ENCODE measurements at places on chromosomes 1 and 21.

DNA sequence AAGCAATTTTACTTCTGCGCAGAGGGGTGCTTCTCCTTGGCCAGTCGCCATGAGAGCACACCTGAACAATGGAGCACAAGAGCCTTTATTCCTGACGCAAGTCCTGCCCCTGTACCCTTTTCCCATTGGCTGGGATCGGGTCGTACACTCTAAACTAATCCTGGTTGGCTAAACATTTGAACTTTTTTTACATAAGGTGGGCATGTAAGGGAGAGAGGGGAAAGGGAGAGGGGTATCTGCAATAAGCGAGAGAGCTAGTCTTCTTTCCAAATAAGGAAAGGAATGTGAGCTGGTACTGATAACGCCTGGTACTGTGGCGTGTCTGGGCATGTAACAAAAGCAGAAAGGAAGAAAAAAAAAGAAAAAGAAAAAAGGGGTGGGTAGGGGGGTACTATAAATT is 21.8 kb downstream of the MFSD2A start:
- DNase-seq: no peak

DNA sequence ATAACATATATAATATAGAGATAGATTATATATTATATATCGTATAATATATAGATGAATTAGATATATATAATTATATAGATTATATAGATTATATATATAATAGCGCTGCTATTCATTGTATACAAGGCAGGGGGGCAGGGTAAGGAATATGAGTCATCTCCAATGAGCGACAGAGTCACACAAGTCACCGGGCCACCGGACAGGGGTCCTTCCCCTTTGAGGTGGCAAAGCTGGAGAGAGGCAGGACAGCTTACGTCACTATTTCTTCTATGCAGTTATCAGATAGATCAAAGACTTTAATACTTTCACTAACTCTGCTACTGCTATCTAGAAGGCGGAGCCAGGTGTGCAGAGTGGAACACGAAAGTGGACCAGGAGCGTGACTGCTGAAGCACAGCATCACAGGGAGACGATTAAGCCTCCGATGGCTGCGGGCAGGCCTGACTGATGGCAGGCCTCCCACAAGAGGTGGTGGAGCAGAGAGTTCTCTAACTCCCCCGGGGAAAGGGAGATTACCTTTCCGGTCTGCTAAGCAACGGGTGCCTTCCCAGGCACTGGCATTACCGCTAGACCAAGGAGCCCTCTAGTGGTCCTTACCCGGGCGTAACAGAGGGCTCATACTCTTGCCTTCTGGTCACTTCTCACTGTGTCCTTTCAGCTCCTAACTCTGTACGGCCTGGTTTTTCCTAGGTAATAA is 2154.7 kb downstream of the MRPL39 start:
- DNase-seq: no peak

DNA sequence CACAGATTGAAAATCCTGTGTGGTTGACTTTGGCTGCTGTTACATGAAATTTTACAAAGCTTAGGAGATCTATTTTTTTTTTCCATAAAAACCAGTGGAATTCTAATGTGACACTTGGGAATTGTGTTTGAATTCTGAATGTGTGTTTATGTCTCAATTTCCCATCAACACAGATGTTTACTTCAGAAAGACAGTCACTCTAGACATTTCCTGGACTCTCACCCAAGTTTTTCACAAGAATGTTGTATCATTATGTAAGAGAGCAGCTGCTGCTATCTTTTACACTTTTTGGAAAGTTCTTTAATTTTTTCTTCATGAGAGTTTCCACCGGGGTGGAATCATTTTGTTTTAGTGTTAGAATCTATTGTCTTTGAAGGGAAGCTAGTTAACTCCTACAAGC is 210.1 kb downstream of the GIPC2 start:
- DNase-seq: no peak

- no peak for DNase-seq
These were observed 28.6 kb downstream of the KIF26B start for GRCh38 chr1:245183429-245183828.

- no peak for DNase-seq
These were observed 61.7 kb upstream of the EDN2 start for GRCh38 chr1:41545996-41546832.
